ENCODE measurements at places on chromosomes 12 and 14.

DNA sequence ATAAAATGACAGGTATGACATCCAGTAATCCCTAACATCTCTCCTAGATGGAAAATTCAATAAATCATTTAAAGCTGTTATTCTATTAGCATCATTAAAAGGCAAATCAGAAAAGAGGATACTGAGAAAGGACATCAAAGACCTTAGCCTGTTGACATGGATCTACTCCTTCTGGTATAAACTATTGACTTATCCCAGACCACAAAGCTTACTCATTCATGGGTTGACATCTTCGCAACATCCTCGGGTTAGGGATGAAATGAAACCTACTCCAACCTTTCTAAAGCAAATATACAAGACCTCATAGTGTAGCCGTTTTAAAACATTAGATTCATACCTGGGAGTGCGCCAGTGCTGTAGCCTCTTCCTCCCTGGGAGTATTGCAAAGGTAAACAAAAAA lies 191.5 kb upstream of the BTG1 start:
- no peak for DNase-seq
- H3K36me3 ChIP-seq, result no peaks in the 10 kb centered on the region
- no peak overlapping the region for H3K27ac ChIP-seq
- H3K27me3 ChIP-seq, result no peaks in the 10 kb centered on the region

GRCh38 chr12:99137124-99137855 lies 492.2 kb downstream of the APAF1 start:
- no peaks in the 10 kb centered on the region for H3K4me1 ChIP-seq
- no peak overlapping the region for H3K4me3 ChIP-seq
- no peaks in the 10 kb centered on the region for H3K27me3 ChIP-seq
- no peaks in the 10 kb centered on the region for H3K36me3 ChIP-seq
- DNase-seq, result no peak

DNA sequence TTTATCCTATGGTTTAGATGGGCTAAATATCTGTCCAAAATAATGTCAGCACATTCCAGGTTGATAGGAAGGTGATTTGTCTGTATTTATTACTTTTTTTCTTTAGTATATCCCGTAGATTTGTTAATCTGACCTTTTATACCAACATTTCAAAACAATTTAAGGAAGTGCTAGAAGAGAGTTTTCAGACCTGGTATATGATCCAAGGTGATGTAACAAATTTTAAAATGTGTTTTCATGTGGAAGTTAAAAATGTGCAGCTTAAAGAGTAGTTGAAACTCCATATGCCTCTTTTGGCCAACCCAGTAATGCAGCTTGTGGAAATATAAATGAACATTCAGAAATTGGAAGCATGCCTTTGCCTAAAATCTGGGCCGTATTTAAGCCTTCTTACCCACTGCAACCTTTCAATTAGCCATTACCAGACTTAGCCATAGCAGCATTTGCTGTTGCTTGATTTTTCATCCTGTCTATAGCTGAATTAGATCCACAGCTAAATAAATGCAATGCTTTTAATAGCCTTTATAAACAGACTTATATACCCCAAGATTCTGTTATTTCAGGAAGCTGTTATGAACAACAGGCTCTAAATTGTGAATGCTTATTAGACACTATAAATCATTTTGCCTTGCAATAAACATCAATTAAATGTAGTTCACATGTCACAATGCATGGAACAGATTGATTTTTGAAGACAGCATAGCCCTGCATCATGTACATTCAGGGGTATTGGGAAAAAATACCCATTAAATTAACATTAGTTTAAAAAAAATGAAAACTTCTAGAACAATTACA lies 271.2 kb downstream of the PDZRN4 start:
- no peaks in the 10 kb centered on the region for H3K4me1 ChIP-seq
- H3K27me3 ChIP-seq, result peaks cover 3% of the 10 kb centered on the region
- H3K27ac ChIP-seq, result no peak overlapping the region

DNA sequence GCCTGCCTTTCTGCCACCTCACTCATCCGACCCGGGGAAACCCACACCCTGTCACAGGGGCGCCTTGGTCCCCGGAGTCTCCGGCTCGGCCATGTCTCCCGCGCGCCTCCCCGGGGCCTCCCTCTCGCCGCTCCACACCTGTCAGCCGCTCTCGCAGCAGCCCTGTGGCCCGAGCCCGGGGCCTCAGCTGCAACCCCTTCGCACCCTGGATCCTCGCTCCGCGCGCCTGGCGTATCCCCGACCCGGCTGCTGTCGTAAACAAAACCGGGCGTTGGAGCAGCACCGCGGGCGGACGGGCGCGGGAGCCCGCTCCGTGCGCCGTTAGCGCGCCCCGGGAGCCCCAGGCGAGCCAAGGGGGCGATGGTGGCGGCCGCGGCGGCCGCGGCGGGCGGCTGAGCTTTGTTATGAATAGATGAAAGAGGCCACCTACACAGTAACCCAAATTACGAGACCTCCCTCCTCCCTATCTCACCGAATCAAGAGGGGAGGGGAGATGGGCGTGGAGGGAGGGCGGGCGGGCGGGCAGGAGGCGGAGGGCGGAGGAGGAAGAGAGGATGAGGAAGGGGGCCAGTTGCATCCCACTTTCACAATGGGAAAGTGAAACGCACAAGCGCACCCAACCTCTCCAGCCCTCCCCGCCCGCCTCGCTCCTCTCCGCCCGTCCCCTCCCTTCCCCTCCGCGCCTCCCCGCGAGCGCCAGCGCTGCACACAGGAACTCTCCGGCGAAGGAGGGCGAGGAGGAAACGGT lies at the start of gene PLXNC1:
TSS of gene PLXNC1 (plus strand) at position 587 of the 748 bp plus-strand sequence. CDS start 395 bp downstream, outside the sequence.
- peaks cover 35% of the 10 kb centered on the region for H3K4me1 ChIP-seq
- no peaks in the 10 kb centered on the region for H3K36me3 ChIP-seq
- DNase-seq, result peak; percentile 74
- no peak within 1 kb of the TSS for H3K27ac ChIP-seq

DNA sequence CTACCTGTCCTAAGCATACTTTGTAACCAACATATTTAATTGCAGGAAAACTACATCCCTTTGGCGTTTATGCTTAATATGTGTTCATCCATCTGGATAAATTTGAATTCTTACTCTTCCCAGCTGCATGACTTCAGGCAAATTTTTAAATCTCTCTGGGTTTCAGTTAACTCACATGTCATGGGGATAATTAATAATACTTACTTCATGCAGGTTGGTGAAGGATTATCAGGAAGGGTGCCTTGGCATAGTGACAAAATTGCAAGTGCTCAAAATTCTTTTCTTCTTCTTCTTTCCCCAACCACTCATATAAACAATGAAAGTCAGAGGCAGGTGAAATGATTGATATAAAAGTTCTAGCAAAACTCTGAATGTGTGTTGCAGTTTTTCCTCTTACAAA lies 15.9 kb downstream of the SYT10 start:
- no peaks in the 10 kb centered on the region for H3K27me3 ChIP-seq
- H3K4me1 ChIP-seq, result no peaks in the 10 kb centered on the region
- H3K36me3 ChIP-seq, result no peaks in the 10 kb centered on the region
- no peak for DNase-seq
- H3K4me3 ChIP-seq, result no peak overlapping the region

DNA sequence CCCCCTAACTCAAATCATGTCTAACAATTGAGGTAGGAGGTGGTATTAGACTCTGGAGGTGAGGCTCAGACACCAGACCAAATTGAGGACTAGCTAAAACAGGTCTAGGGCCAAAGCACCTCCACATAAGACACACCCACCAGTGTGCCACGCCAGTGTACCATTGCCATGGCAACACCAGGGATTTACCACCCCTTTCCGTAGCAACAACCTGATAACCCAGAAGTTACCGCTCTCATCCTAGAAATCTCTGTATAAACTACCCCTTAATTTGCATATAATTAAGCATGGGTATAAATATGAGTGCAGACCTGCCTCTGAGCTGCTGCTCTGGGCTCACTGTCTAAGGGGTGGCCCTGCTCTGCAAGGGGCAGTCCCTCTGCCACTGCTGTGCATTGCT lies 57.4 kb upstream of the PPP2R5C start:
- H3K4me1 ChIP-seq, result peaks cover 31% of the 10 kb centered on the region
- peaks cover 4% of the 10 kb centered on the region for H3K27me3 ChIP-seq
- peaks cover 3% of the 10 kb centered on the region for H3K36me3 ChIP-seq
- H3K4me3 ChIP-seq, result no peak overlapping the region

GRCh38 chr14:99035712-99036610 lies 236.0 kb downstream of the BCL11B start:
- no peak for DNase-seq
- H3K4me3 ChIP-seq, result no peak overlapping the region

- H3K36me3 ChIP-seq, result no peaks in the 10 kb centered on the region
- no peak for DNase-seq
- no peaks in the 10 kb centered on the region for H3K27me3 ChIP-seq
- H3K4me3 ChIP-seq, result no peak overlapping the region
Measured at GRCh38 chr14:85291731-85292130, 238.2 kb upstream of the FLRT2 start.

DNA sequence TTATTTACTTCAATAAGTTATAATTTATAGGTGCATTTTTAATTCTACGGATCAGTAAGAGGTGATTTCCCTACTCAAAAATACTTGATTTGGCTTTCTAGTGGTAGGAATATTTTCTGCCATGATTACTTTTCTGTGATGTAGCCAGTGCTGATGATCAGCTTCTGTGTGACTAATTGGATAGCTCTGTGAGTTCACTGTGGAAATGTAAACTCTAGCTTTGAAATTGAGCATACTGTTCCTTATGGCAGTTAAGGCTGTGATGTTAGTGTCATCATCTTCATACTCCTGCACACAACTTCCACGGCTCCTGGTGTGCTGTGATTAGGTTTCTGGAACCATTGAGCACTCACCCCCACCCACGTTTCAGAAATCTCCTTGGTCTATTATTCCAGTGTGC lies 48.2 kb downstream of the PLEKHA5 start:
- DNase-seq, result no peak
- H3K36me3 ChIP-seq, result no peaks in the 10 kb centered on the region
- no peaks in the 10 kb centered on the region for H3K27me3 ChIP-seq
- no peaks in the 10 kb centered on the region for H3K4me1 ChIP-seq

GRCh38 chr12:49349266-49349665 lies 2.6 kb downstream of the DNAJC22 start:
- DNase-seq, result no peak
- no peaks in the 10 kb centered on the region for H3K36me3 ChIP-seq
- peaks cover 25% of the 10 kb centered on the region for H3K4me1 ChIP-seq
- peaks cover 51% of the 10 kb centered on the region for H3K27me3 ChIP-seq
- H3K27ac ChIP-seq, result no peak overlapping the region

- peaks cover 27% of the 10 kb centered on the region for H3K27me3 ChIP-seq
- no peak overlapping the region for H3K4me3 ChIP-seq
- H3K4me1 ChIP-seq, result peaks cover 10% of the 10 kb centered on the region
- no peak for DNase-seq
Measured at GRCh38 chr12:108047071-108047550, 82.0 kb upstream of the WSCD2 start.

DNA sequence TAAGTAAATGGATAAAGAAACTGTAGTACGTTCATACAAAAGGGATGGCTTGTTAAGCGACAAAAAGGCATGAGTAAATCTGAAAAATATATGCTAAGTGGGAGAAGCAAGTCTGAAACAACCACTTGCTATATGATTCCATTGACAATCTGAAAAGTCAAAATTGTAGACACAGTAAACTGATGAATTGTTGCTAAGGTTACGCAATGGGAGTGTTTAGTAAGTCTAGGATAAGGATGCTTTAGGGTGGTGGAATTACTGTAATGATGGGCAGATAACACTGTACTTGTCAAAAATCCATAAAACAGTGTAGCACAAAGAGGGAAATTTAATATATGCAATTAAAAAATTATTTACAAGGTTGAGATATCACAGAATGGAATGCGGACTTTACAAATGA lies 984.9 kb downstream of the FSCB start:
- H3K36me3 ChIP-seq, result no peaks in the 10 kb centered on the region
- no peak overlapping the region for H3K27ac ChIP-seq
- no peaks in the 10 kb centered on the region for H3K27me3 ChIP-seq
- no peak for DNase-seq

DNA sequence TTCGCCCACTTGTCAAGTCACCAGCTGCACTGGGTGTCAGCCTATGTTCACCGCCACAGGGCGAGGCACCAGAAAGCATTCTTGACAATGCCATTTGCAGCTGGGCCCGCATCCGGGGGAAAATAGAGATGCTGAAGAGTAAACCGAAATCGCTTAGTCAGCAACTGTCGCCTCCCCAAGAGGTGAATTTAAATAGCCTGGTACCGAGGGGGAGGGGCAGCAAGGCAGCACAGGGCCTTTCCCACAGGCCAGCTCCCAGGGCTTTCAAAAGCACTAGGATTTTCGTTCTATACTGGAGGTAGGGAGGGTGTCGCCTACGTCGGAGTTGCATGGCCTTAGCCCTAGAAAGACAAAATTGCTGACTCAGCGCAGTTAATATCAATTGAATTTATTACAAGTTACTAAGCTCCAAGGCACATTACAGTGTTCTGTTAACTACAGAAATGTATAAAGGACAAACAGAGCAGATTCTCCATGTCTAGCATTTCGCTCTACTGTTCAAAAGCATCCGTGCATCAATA lies 4.3 kb downstream of the IRF2BPL start:
- peak overlapping the region; percentile 77 for H3K27ac ChIP-seq
- peaks cover 23% of the 10 kb centered on the region for H3K36me3 ChIP-seq

GRCh38 chr12:116881877-116882507 lies 751 bp upstream of the HRK start:
- no peak for DNase-seq
- peak overlapping the region; percentile 38 for H3K4me3 ChIP-seq
- no peak overlapping the region for H3K27ac ChIP-seq
- H3K36me3 ChIP-seq, result no peaks in the 10 kb centered on the region
- H3K27me3 ChIP-seq, result peaks cover 71% of the 10 kb centered on the region

DNA sequence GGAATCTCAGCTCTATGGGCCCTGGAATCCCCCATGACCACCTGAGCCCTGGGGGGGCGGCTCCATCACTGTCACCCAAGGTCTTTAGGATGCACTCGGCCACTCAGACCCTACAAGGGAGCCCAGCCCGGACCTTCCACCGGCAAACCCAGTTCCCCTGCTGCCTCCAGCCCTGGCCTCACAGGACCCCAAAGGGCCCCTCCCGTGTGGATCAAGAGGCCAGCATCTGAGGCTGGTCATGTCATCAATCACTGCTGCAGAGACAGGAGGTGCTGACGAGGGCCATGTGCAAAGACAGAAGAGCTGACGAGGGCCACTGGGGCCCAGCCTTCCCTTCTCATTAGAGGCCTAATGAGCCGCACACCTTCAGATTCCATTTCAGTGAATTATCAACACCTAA lies 39.0 kb upstream of the SFSWAP start:
- H3K36me3 ChIP-seq, result no peaks in the 10 kb centered on the region
- H3K27me3 ChIP-seq, result peaks cover 15% of the 10 kb centered on the region
- H3K4me1 ChIP-seq, result peaks cover 3% of the 10 kb centered on the region
- no peak overlapping the region for H3K4me3 ChIP-seq
- H3K27ac ChIP-seq, result no peak overlapping the region

DNA sequence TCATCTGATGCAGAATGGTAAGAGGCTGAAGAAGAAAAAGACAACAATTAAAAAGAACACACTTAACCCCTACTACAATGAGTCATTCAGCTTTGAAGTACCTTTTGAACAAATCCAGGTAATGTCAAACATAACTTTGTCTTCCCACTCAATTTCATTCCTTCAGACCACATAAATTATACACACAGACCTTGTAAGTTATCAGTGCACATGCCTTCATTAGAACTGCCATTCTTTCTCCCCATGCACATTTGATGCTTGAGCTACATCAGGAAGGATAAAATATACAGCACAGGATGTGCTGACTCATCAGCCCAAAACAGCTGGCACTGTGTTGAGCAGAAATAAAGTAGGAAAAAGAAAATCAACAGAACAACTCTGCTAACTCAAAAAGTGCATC lies 246.7 kb downstream of the PAWR start:
- H3K4me3 ChIP-seq, result no peak overlapping the region
- no peak overlapping the region for H3K27ac ChIP-seq
- DNase-seq, result no peak
- no peaks in the 10 kb centered on the region for H3K36me3 ChIP-seq

GRCh38 chr12:67681941-67682620 lies 33.5 kb downstream of the DYRK2 start:
- peaks cover 11% of the 10 kb centered on the region for H3K36me3 ChIP-seq
- no peak overlapping the region for H3K4me3 ChIP-seq
- H3K27ac ChIP-seq, result no peak overlapping the region
- no peak for DNase-seq

Data from activated naive CD8-positive, alpha-beta T cell treated with anti-CD3 and anti-CD28 coated beads, Interleukin-2, amount 50 U/mL, for 24 hours (primary cell).